Cortex of kidney (tissue), 1 donor: ENCODE measurements at places on chromosomes 16 and 17.

DNA sequence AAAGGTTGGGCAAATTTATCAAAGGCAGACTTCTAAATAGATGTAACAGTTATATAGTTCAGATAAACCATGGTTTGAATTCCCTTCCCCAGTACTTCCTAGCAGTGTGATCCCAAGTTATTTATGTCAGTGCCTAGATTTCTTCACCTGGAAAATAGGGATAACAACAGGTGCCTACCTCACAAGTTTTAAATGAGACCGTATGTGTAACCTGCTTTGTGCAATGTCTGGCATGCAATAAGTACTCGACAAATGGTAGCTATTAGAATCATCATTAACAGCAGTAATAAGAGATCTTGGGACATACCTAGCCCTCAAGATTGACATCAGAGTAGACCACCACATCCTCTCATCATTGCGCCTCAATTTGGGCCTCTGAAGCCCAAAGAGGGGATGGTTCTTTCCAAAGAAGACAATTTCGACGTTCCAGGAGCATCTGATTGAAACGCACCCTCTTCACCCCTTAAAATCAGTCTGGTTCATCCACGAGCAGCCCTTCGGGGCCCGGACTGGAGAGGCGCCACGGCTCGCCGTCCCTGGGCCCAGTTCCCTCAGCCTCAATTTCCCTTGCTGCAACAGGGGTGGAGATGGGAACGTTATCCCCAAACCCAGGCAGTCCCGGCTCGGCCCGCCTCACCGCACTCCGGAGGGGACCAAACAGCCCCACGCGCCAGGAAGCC, 541 bp downstream of the ACACA start:
- no peak for DNase-seq

DNA sequence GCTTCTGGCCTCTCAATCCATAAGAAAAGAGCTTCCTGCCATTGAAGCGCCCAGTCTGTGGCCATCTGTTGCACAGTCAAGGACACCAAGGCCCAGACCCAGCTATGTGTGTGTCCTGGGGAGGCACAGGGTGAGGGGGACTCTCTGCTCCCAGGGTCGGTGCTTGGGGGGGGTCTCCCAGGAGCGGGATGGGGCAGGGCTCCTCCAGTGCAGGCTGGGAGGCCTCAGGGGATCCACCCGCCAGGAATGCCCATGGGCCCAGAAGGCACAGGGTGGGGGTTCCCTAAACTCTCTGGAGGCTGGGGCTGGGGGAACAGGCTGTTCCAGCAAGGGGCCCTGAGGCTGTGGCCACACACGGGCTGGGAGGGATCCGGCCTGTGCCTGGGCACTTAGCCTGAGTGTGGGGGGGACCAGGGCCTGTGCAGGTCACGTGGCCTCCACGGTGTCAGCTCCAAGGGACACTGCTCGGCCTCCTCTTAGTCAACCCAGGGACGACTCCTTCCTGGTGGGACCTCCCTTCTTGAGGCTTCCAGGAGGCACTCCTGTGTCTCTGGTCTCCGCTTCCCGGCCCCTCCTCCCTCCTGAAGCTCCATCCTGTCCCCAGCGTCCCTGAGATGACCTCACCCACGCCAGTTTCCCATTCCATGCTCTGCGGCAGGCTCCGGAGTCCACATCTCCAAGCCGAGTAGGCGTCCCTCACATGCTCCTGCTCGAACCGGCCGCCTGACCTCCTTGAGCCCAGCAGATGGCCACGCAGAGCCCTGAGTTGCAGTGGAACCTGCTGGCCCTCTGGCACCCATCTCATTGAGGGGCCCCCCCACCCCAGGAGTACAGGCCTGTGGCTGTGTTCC, 23.1 kb upstream of the BAHCC1 start:
- no peak for DNase-seq

DNA sequence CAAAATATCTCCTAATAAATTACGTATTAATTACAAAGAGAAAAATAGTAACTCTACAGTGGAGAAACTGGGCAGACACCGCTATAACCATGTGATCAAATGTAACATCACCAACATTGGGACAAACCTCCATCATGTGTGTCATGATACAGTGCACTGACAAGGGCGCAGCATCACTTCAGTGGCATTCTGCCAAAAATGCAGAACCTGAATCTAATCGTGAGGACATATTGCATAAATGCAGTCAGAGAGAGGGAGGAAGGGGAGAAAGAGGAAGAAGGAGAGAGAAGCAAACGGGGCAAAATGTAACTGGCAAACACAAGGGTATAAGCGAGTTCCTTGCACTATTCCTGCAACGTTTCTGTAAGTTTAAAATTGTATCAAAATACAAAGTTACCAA, 74.2 kb upstream of the MARCHF10 start:
- no peak for DNase-seq

- no peak for DNase-seq
Measured at GRCh38 chr17:74644419-74644818, 20.9 kb upstream of the CD300E start.

DNA sequence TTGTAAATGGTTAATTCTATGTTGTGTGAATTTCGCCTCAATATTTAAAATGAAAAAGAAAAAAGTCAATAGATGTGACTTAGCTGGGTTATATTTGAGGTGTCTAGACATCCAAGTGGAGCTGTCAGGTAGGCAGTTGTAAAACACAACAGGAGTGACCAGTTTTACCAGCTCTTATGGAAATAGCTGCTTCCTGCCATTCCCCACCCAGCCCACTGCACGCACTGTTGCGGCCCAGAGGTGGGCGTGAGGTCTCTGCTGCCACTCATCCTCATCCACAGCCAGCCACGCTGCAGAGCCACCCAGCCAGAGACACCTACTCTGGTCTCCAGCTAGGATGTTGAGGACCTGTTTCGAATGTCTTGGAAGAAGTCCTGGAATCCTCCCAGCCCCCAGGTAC, 3.4 kb upstream of the CARD14 start:
- no peak for DNase-seq

DNA sequence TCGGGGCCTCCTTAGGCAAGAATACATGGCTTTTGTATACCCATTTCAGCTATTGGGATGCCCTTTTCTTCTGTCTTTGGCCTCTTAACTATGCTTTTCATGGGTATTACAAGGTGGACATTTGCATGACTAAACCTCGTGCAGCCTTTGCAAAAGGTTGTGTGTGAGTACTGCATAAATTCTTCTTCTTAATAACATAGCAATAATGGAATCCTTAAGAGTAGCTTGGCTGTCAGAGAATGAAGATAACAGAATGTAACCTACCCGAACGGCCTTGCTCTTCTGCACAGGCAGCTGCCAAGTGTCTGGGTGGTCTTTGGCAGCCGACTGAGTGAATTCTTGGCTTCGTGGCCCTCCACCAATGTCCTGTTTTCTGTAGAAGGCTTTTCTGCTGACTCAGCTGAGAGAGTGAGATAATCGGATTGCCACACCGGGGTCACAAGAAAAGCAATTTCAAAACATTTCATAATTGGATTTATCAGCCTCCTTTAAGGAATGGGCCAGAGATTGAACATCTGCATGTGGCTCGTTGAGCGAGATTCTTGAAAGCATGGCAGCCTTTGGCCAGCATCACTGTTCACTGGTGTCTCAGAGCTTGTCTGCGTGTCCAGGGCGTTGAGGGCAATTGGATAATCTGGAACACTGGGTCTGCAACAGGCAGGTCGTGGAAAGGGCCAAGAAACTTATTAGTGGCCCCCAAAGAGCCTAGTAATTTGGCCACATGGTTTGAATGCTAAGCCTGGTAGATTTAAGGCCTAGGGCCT, 13.4 kb downstream of the IRF8 start:
- DNase-seq: no peak

GRCh38 chr17:2363851-2364762, 26.8 kb downstream of the SGSM2 start:
- DNase-seq: no peak

DNA sequence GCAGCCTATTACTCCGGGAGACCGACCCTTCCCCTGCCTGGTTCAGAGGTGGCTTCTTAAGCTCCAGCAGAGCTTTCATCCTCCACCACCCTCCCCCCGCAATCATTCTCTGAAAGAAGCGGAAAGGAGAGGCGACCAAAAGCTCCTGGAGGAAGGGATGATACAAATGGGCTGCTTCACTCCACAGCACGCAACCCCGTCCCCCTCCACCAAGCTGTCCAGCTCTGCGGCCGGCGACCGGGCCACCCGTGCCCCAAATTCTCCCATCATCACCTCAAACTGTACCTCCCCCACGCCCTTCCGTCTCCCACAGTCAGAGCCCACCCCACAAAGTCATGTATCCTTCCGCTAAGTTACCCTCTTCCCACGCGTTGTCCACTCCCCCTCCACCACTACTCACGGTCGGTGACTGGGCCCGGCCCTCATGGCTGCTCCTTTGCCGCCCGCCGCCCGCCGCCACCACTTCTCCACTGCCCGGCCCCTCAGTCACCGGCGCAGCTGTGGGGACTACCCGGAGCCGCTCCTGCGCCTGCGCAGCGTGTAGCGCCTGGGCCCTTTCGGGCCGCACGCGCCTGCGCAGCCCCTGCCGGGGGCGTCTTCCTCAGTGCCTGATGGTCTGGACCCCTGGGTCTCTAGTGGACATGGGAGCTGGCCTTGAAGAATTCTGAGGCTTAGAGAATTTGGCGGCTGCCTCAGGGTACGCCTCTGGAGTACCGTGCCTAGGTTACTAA, at the start of gene FAM222B:
TSS of gene FAM222B (minus strand) at position 509 of the 731 bp plus-strand sequence. CDS start 76,123 bp downstream, outside the sequence.
- DNase-seq: no peak

DNA sequence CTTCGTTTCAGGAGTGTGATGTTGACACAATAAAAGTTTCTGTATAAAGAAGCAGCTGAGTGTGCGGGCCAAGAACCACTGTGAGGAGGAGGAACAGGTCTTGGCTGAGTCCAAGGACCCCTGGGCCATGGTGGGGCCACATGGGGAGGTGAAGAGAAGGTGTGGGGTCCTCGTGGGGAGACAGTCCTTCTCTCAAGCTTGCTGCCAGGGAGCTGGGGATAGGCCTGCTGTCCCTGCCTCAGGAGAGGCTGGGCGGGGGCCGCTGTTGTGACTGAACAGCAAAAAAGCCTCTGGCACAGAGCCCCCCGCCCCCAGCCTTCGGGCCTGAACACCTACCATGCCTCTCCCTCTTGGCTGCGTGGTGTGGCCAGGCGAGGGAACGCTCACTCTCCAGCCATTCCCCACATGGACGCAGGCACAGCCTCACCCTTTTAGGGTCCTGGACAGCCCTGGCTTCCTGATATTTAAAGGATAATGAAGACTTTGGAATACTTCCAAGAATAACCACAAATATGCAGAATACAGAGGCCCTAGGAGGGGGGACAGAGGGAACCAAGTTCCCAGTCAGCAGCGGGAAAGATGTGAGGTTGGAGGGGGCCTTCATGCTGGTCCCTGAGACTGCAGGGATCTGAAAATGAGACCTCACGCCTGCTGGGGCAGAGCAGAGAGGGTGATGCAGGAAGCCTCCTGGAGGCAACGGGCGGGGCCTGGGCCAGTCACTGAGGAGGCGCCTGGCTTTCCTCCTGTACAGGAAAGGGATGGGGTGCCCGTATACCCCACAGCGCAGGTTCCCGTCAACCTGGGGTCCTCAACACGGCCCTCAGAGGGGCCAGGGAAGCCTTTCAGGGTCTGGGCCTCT, 100.0 kb upstream of the CREBBP start:
- DNase-seq: no peak

DNA sequence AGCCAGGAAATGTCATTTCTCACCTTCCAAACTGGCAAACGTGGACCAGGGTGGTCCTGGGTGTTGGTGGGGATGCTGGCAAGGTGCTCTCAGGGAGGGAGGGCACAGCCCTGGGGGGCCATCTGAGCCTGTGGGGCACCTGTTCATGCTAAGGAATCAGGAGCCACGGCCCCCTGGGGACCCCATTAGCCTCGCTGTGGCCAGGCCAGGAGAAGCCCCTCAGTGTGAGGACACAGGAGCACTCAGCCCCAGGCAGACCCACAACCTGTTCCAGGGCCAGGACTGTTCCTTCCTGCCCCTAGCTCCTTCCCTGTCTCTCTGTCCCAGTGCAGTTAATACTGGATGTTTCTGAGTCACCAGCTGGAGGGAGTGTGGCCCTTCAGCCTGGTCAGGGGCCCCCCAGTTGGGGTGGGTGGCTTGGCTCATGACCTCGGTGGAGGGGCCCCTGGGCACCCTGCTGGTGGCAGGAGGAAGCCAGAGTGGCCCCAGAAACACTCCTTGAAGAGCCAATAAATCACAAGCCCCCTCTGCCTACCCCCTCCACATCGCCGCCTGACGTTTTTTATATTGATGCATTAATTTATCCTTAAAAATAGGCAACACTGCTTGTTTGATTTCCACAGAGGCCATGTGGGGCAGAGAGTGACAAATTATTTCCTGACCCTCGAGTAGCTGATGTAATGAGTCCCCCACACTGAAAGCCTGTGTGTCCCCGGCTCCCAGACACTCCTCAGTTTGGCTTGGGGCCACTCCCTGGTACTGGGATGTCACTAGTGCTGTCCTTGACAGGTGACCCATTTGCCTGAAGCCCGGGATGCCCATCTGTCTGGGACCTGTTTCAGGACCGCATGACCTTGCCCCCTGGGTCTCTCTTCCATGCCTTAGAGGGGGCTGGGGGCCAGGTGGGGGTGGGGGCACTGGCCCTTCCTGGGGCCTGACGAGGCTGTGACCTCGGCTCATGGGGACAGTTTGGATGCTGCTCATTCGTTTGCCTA, 22.3 kb downstream of the ACTG1 start:
- DNase-seq: no peak

DNA sequence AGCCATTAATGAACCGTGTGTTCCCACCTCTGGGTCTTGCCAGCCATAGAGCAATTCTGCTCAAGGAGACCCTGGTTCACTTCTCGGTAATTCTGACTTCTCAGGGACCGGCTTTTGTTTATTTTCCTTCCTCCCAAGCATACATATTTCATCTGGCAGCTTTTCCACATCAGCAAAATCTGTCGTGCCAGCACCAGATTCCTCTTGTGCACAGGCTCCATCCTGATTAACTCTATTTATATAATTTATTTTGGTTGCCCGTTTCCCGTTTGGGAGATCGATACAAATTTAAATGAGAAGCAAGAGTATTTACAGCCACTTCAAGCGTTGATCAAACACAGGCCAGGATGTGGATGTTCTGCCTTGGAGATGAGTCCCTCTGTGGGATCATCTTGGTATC, 161.9 kb upstream of the XYLT1 start:
- no peak for DNase-seq

- no peak for DNase-seq
Measured at GRCh38 chr16:546909-547770, 13.1 kb upstream of the PRR35 start.

DNA sequence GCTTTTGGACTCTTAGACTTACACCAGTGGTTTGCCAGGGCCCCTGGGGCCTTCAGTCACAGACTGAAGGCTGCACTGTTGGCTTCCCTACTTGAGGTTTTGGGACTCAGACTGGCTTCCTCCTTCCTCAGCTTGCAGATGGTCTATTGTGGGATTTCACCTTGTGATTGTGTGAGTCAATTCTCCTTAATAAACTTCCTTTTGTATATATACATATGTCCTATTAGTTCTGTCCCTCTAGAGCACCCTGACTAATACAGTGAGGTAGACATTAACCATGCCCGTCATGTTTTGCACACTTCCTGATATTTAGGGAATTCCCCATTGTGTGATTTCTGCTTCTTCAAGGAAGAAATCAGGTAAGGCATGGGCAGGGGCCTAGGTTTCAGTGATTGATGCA, 147.8 kb upstream of the CA10 start:
- no peak for DNase-seq
